ENCODE measurements at places on chromosomes 12 and 14. TPM values are rescaled to one million over a fixed set of nuclear protein-coding genes. Genes with fewer than 3 reads are reported as not detected.

DNA sequence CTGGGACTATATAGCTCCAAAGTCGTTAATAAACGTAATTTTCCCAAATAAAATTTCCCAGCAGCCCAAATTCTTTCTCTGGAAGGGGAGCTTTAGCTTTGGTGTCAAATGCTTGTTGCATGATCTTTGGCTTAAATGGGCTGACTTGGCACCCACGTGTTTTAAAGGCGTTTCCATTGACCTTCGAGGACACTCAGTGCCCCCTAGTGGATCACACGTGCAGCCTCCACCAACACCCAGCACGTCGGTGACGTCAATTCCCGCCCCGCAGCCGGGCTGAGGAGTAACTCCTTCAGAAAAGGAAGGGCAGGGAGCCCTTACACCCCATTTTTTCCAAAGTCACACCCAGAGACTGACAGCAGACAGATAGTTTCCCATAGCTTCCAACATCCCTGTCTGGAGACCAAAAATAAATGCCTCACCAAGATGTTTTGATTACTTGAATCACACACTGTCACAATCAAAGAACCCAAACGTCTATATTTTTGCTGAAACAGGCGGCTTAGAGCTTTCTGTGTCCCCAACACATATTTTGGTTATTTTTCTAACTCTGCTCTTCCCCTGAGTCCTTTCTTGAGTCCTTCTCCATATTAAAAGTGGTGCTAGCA lies 707.9 kb downstream of the AACS start:
- no peak for DNase-seq

DNA sequence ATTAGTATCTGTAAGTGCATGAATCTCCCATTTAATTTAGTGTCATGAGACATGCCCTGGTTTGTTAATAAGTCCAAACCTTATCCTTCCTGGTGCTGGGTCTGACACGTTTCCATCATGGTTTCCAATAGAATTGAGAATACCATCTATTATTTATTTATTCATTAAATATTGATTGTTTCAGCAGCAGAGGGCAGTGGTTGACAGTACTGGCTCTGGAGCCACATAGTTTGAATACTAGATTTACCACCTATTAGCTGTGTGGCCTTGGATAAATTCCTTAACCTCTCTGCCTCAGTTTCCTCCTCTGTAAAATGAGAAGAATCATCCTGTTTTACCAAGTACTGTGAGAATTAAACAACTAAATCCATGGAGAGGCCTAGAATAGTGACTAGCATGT lies 941 bp upstream of the STAB2 start:
- DNase-seq = no peak

Gene GNS
- total RNA-seq = 36.5 TPM

GRCh38 chr12:4954621-4955354 lies 45.1 kb downstream of the KCNA1 start:
- DNase-seq = no peak

DNA sequence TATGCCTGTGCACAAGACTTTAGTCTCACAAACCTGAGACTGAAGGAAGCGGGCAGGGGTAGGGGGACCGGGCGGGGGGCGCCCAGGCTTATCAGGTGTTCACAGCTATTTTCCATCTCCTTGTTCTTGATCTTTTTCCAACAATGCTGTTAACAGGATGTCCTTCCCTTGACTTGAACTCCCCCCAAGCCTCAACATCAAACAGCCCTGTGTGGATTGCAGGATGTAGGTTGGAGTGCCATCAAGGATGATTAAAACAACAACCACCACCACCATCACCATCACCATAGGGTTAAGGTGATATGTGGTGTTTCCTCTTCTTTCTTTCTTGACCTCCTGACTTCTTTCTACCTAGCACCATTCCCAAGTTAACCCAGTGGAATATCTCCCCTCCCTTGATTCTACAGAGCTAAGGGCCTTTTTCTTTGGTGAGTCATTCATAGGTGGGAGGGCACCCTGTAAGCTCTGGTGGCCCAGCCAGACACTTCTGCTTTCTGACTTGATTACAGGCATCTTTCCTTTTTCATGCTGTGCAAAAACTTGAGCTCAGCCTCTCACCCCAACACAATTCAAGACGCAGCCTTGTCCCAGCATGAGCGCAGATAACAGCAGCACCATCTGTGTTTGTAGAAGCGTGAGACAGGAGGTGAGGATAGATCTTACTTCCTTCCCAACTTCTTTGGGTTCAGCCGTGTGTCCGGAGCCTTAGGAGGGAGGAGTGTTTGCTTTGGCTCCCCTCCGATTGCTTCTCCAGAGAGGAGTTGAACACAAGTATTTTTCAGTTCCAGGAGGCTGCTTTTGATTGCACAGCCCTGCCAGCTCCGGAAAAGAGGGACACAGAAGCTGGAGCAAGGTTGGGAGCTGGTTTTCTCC lies 26.8 kb downstream of the FLVCR2 start:
- no peak for DNase-seq

DNA sequence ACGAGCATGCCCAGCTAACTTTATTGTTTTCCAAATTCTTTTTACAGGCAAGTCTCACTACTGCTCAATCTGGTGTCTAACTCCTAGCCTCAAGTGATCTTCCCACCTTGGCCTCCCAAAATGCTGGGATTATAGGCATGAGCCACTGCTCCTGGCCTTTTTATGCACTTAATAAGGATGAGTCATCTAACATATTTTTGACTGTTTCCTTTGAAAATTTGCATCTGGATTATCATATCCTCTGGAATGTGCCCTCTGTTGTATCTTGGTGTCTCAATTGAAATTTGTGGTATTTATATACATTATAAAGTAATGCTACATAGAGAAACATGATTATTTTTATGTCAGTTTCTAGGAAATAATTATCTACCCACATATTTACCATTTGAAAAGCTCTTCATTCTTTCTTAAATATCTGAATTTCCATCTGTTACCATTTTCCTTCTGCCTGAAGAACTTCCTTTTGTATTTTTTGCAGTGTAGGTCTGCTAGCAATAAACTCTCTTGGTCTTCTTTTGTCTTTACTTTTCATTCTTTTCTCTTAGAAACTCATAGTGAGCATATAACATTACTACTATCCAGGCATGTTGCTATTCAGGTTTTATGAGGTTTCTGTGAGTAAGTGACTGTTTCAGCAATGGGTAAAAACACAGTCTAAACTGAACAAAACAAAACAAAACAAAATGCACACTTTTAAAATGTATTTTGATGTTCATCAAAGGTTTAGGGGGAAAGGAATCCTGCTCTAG lies 52.8 kb upstream of the CNOT2 start:
- DNase-seq = no peak

Gene KITLG
- total RNA-seq = 9.1 TPM

DNA sequence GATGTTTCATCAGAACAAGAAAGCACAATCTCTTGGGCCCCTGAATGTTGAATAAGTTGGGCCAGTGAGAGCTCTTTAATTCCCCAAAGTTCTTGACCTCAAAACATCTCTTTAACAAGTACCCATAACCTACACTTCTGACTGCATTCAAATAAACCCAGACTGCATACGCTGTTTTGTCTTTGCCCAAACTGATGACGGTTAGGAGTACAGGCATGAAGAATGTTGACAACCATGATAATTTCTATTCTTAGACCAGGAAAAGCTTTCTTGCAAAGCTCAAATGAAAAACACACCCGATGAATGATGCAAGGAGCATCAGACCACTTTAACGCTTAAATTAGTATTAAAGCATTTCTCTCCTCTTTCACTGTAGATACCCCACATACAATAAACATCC lies 11.7 kb upstream of the RAB3IP start:
- DNase-seq = no peak

Gene C14orf132
- total RNA-seq = 5.3 TPM

Gene COA8
- 82.4 TPM for total RNA-seq

- no peak for DNase-seq
Observed at GRCh38 chr12:52354200-52354599, 13.1 kb downstream of the KRT85 start.

GRCh38 chr14:89775151-89775550 lies 179.4 kb downstream of the EFCAB11 start:
- DNase-seq = no peak

DNA sequence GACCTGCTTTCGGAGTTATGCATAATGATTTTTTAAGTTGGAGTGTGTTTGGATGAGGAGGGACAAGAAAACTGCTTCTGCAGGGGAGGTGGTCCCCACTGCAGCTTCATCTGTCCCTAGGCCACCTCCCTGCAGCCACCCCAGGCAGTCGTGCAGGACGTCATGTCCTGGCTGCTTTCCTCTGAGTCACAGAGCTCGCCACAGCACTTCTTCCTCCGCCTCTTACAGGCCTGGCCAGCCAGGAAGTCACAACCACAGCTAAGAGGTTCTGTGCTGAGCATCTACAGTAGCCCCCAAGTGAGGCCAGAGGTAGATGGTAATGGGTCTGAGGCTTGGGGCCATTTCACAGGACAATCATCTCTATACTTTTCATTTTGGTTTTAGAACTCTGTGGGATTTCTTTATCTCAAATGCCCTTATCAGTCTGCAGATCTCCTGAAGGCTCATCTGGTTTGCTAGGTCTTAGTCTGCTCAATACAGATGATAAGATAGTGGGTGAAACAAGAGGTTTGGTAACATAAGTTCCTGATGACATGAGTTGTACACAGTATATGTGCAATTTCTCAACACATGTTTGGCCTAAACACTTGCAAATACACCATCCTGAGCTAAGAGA lies 106.4 kb downstream of the ARF6 start:
- DNase-seq = peak; percentile 90

Gene ARL6IP4
- total RNA-seq = 118 TPM

Gene CLEC2B
- 8.4 TPM for total RNA-seq

DNA sequence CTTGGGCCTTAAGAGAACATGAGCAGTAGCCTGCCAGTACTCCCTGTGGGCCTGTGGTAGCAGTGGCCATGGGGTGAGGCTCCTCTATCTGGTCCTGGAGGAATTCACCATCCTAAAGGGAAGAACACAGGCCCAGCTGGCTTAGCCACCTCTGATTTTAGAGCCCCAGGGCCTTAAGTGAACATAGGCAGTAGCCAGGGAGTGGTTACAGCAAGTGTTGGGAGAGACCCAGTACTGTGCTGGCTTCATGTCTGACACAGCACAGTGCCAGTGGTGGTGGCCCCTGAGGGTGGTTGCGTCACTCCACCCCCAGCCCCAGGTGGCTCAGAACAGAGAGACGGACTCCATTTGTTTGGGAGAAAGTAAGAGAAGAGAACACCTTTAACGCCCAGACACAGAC lies 105.1 kb downstream of the TXNDC16 start:
- DNase-seq = no peak

DNA sequence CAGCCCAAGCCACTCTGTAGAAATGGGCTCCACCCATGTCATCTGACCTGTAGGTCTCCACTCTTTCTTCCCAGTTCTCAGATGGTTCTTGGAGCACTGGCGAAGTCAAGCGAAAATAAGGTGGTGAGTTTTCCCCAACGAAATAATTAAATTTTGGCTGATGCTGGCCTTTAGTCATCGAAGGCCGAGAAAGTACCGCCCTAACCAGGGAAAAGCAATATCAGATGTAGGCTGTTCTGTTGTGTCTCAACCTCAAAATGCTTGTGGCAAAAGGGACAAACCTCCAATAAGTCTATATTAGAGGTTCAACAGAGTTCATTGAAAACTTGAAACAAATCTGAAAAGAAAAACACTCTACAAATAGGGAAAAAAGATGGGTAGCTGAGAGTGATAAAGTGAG lies 48.6 kb upstream of the BCAT1 start:
- DNase-seq = no peak

DNA sequence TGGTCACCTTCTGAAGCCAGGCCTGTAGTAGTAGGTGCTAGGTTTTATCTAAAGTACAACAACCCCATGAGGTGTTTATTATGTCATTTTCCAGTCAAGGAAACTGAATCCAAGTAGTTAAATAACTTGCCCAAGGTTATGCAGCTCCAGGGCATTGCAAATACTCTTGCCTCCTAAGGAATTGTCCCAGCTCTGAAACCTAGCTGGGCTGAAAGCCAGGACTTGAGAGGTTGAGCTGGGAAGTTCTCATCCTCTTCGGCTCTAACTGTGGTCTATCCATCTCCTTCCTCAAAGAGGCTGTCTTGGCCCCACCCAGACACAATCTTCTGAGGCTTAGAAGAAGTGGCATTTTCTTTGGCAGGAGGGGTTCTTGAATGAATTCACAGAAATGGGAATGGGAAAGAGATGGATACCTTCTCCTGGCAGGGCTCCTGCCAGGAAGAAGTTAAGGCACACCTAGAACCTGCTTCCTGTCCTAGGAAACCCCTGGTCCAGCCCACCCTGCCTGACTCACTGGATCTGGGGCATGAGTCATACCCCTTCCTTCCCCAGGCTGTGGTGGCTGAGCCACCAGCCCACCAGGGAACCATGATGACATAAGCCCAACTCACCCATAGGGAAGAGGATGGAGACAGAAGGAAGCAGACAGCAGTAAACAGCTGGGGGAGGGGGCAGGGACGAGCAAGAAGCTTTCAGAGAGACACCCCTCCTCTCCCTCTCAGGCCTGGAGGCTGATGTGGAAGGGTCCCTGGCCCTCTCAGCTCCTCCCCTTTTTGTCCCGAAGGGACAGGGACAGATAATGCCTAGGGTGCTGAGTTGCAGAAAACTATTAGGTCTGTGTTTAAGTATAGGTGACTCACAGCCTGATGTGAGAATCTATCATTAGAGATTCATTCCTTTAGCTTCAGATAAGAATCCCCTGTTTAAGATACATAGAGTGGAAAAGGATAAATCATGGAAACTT lies 2.1 kb upstream of the PLEK2 start:
- no peak for DNase-seq

GRCh38 chr14:103374121-103374520 lies 11.1 kb upstream of the MARK3 start:
- DNase-seq = peak; percentile 69

Gene CCDC177
- total RNA-seq = not detected

- DNase-seq = peak; percentile 30
Observed at GRCh38 chr12:57604454-57604991, at the start of gene DTX3. TSS of gene DTX3 (plus strand) at chr12:57604824. CDS start at chr12:57606518, 1,694 bp downstream.

DNA sequence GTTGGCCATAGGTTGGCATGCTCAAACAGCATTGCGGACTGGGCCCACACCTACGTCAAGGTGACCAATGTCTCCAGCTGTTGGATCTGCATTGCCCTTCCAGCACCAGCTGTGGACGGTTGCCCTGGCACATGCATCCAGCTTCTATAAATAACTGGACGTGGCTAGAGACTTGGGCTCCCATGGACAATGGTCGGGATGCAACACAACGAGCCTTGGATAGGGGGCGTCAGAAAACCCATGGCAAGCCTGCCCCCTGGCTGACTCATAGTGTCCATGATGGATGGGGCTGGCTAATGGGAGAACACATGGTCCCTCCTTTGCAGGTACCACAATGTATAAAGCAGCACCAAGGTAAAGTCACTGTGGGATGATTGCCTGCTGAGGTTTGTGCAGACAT lies 331.6 kb upstream of the FAR2 start:
- DNase-seq = no peak

DNA sequence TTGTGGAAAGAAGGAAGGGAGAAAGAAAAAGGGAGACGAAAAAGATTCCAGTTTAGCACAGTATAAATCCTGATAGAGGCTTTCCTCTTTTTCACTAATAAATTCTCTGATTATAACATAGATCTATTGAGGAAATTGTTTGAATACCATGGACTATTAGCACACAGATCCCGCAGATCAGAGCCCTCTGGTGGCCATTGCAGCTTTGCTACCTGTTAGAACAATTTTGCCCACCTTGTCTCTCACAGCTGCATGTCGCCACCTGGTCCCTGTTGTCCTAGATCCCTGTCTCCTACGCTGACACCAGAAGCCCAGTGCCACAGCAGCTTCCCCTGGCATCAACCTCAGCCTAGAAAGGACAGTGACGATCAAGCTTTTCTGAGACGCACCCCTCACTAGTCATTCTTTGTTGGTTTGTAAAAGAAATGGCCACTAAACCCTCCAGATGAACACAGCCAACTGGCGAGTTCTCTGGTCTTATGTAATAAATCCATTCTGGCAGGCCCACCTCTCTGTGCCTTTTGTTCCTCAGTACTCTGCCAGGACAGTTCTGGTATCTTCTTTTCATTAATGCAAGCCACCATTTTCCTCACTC lies 9.9 kb downstream of the GPHB5 start:
- DNase-seq = no peak

All from psoas muscle (tissue), 8 donors.